Panc1 (cell line): ENCODE measurements at places on chromosomes 11 and 22.

DNA sequence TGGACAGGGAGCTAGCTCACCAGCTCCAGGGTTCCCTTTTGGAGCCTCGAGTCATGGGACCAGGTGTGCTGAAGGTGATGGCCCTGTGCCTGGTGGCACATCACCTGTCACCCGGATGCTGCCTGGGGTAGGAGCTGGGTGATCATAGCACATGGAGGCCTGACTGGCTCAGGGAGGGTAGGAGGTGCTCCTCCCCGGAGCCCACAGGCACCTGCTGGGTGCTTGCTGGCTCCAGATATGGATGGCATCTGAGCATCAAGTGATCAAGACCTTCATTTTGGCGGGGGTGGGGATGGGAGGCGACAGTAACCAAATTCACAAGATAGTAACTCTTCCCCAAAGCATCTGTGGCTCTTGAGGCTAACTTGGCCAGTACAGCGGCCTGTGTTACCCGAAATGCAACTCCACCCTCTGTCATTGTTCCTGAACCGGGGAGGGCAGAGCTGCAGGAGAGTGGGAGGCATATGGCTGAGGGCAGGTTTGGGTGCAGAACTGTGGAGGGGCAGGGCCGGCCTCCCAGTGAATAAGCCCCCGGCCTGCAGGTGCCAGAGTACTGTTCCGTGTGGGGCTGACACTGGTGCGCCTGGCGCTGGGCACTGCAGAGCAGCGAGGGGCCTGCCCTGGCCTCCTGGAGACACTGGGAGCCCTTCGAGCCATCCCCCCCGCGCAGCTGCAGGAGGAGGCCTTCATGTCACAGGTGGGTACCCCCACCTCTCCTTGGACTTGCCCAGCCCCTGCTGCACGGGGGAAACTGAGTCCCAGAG lies 4.7 kb downstream of the TBC1D10C start:
- DNase-seq: no peak

DNA sequence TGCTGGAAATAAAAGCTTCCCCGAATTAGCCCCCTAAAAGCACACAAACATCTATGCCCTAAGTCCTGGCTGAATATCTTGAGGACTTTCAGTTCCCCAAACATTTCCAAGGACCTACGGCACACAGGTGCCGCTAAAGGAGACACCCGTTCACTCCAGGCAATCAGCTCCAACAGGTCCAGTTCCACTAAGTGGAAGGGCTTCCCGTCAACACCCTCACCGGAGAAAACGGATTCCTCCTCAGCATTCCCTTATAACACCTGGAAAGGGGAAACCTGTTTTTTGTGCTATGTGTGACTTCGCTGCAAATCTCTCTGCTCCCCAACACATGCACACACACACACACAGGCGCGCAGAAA lies 3.9 kb downstream of the TENM4 start:
- DNase-seq: no peak

GRCh38 chr22:40027191-40028097 lies 32.7 kb downstream of the FAM83F start:
- DNase-seq: no peak

GRCh38 chr11:104792861-104793260 lies 105.4 kb downstream of the CASP12 start:
- DNase-seq: no peak

GRCh38 chr11:71240061-71240690 lies 12.2 kb downstream of the SHANK2 start:
- no peak for DNase-seq

DNA sequence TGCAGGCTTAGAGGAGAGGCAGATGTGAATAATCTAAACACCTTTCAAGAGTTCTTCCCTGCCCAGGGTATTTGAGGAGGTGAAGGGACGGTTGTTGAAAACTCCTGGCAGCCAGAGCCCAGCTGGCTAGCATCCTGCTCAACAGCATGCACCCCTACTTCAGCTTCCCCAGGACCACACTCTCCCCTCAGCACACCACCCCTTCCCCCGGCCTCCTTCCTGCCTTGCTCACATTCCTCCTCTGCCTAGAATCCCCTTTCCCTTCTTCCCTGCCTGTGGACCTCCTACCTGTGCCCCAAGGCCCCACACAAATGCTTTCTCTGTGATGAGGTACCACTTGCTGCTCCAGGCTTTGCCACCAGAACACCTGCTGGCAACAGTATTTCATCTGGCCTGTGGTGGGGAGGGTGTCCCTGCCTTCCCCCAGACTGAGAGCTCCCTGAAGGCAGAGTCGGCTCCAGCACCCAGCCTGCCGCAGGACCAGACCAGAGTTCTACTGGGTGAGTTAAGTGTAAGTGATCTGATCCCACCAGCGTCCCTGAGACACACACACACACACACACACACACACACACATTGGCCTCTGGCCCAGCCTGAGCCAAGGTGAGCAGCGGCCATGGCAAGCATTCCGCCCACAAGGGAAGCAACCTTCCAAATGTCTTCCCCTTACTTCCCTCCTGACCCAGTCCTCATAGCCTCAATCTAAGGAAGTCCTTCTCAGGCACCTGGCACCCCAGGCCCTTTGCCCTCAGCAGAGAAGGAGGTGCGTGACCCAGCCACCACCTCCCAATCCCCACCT lies 79.5 kb downstream of the PDE2A start:
- no peak for DNase-seq

DNA sequence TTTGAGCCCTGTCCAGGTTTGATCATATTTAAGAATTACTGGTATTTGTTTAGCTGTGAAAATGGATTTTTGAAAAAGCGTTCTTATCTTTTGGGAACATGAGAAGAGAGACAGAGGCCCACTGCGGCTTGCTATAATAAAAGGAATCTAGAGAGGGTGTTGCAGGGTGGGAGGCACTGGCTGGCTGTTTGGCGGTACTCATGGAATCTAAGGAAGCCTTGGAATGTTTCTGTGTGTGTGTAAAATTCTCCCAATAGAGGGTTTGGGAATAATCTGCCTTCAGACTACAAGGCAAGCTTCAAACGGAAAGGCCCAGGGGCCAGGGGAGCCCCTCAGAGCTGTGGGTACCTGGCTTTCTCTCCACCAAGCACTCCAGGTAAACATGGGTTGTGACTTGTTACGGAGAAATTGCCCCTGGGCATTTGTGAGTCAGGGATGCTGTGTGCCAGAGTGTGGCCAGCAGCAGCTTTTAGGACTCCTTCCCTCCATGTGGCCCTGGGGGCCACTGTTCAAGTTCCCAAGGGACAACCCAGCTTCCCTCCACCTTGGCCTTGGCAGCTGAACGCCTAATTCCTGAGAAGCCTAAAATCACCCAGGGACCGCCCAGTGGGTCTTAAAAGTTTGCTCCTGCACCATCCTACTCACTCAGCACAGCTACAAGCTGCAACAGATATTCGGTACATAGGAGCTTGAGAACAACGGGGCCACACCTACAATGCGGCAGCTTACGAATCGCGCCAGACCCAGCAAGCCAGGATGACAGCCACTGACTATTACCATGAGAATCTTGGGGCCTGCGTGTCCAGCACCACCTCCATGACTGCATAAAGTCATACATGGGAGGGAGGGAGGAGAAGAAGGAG lies 14.1 kb upstream of the SYT8 start:
- DNase-seq: no peak

GRCh38 chr11:1728301-1728700 lies 22.1 kb downstream of the IFITM10 start:
- no peak for DNase-seq

DNA sequence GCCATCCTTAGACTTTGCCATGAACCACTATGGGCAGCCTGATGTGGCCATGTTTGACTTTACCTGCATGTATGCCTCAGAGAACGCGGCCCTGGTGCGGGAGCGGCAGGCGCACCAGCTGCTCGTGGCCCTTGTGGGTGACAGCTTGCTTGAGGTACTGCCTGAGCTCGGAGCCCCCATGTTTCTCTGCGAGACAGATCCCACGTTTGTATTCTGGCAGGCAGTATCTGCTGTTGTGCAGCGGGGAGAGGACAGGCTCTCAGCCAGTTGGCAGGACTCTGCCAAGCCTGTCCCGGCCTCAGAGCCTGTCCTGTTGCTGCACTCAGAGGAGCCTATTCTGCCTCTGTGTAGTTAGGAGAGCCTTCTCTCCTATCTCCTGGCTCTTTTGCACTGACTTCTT lies 109.9 kb downstream of the MICAL2 start:
- DNase-seq: no peak

- no peak for DNase-seq
Measured at GRCh38 chr11:104798789-104799188, 99.5 kb downstream of the CASP12 start.

DNA sequence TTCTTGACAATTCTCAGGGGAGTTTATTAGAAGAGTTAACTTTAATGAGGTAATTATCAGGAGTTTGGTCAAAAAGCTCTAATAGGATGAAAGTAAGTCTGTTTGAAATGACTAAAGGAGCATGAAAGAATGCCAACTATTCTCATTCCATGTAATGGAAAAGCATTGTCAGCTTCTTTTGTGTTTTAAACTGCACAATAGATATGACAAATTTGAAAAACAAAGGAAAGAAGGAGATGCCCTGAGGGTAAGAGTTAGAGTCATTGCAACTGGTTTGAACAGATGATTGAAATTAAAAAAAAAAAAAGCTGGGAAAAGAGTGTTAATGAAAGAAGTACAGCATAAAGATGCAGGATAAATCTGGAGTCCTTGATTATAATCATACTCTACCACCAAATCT lies 296.8 kb upstream of the FOLH1 start:
- no peak for DNase-seq

DNA sequence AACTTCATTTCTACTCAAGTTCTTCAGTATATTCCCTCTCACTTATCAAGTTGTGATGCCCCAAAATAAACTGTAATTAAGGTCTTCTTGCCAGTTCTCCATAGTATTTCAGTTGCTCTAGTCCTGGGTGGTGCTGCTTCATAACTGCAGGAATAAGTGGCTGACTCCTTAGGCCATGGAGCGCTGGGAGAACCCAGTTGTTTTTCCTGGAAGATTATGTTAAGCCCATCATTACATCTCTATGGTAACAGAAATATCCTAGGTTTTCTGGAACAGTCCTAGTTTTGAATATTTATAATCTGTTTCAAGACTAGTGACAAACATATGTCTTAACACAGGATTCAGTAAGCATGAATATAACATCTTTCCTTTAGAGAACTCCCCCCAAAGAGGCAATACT lies 7.6 kb downstream of the SYTL2 start:
- DNase-seq: no peak

DNA sequence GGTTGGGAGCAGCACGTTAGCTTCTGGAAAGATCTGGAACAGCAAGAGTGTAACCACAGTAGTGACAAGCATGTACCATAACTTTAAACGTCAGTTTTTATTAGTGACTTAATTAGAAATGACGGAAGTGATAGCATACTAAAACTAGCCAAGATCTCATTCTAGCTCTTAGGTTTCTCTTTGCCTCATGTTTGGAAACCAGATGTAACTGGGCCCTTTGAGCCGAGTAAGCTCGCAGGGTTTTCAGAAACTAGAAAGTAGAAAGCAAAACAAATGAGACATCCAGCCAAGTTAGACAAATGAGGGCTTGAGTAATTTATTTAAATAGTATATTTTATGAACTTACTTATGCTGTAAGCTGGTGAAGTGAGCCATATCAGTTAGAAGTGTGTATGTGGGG lies 40.2 kb upstream of the SLC5A12 start:
- no peak for DNase-seq

DNA sequence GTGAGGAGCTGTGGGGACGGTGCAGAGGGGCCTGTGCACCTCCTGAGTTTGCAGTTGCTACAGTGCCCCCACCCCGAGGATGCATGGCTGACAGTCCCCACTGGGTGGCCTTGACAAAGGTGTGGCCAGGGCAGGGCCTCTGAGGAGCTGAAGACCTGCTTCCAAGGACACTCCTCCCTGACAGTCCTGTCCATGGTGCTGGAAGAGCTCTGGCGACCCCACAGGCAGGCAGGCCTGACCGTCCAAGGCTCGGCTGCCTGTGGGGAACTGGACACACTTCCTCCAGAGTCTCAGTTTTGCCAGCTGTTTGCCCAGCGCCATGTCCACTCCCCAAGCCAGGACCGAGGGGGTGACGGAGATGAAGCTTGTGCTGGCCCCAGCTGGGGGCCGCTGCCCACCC lies 32.7 kb downstream of the BRSK2 start:
- no peak for DNase-seq

- DNase-seq: no peak
Measured at GRCh38 chr22:48749555-48750227, 1078.0 kb downstream of the BRD1 start.

GRCh38 chr11:111634981-111635705 lies 32.9 kb downstream of the SIK2 start:
- no peak for DNase-seq

DNA sequence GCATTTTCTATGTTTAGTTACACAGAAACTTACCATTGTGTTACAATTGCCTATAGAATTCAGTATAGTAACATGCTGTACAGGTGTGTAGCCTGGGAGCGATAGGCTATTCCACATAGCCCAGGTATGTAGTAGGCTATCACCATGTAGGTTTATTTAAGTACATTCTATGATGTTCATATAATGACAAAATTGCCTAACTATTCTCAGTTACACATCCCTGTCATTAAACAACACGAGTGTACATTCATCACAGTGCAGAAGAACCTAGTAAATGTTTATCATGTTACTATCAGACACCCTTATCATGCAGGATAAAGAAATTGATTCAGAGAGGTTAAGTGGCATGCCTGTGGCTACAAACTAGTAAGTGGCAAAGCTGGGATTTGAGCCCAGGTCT lies 28.4 kb upstream of the BMAL1 start:
- DNase-seq: no peak

DNA sequence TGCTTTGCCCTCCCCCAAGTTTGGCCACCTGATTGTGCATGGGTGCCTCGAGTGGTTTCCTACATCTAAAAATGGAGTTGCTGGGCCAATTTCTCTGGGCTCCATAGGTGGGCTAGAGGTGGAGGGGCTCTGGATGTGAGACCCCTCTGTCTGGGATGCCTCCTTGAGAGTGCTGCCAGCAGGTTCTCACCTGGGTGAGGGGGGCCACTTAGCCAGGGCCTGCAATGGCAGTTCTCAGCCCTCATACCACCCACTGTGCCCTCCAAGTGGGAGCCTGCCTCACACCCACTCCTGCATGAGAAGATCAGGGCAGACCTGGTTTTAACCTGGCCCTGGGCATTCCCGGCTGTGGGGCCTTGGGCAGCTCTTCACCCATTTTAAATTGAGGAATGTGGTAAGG lies 83.9 kb downstream of the CABIN1 start:
- no peak for DNase-seq

- no peak for DNase-seq
Measured at GRCh38 chr11:109320595-109320994, 101.4 kb upstream of the C11orf87 start.

DNA sequence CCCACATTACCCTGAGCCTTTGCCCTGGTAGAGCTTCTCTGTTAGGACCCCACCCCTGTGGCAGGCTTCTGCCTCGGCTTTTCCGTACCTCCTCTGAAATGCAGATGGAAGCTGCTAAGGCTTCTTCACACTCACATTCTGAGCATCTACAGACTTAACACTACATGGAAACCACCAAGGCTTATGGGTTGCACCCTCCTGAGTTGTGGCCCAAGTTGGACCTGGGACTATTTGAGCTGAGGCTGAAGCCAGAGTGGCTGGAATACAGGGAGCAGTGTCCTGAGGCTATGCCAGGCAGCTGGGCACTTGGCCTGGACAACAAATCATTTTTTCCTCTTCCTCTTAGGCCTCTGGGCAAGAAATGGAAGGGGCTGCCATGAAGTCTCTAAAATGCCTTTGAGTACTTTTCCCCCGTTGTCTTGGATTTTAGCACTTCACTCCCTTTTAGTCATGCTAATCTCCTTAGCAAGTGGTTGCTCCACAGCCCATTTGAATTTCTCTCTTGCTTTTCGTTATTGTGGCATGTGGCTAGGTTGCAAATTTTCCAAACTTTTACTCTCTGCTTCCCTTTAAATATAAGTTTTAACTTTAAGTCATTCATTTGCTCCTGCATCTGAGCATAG lies 114.8 kb upstream of the FIBIN start:
- DNase-seq: no peak
